ENCODE measurements at places on chromosomes 2 and 18.

- DNase-seq, result no peak
Observed at GRCh38 chr2:71700041-71700657, 246.8 kb downstream of the DYSF start.

GRCh38 chr2:7692657-7693161, 775.5 kb downstream of the RNF144A start:
- no peak for DNase-seq

- DNase-seq, result no peak
Observed at GRCh38 chr2:12397854-12398253, 318.9 kb upstream of the TRIB2 start.

GRCh38 chr2:63055226-63056106, 4.8 kb downstream of the OTX1 start:
- no peak for DNase-seq

DNA sequence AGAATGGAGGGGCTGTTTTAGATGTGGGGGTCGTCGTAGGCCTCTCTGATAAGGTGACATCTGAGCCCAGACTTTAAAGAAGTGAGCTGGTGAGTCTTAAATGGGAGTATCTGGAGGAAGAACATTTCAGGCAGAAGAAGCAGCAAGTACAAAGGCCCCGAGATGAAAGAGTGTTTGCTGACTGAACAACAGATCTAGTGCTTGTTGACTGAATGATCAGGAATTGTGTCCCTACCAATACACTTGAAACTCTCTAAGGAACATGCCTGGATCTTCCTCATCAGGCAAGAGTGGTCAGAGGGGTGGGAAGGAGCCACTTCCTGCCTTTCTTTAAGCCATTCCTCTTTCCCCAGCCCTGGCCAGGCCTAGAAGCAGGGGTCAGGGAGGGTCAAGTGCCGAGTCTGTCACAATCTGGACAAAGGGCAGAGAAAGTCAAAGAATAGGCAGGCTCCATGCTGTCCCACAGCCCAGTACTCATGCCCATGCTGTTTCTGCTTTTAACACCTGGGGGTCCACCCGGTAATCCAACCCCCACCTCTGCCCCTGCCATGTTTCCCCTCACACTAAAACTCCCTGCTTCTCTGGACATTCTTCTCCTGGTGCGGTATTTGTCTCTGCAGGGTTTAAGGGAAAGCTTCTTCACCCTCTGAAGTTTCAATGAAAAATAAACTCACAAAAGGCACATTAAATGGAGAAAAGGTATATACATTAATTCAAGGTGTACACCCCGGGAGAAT, 3.0 kb upstream of the TMEM37 start:
- DNase-seq, result no peak

DNA sequence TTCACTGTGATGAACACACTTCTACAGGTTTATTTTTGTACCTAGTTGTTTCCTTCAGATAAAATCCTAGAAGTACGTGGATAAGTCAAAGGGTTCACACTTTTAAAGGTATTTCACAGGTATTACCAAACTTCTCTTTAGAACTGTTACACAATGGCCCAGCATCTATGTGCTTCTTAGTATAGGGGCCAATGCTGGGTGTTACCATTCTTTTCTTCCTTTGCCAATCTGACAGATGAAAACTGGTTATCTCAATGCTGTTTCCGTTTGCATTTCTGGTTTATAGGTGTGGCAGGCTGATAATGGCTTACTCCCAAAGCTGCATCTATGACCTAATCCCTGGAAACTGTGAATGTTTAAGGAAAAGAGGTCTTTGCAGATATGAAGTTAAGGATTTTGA, 2.8 kb upstream of the TCF7L1 start:
- DNase-seq, result no peak

DNA sequence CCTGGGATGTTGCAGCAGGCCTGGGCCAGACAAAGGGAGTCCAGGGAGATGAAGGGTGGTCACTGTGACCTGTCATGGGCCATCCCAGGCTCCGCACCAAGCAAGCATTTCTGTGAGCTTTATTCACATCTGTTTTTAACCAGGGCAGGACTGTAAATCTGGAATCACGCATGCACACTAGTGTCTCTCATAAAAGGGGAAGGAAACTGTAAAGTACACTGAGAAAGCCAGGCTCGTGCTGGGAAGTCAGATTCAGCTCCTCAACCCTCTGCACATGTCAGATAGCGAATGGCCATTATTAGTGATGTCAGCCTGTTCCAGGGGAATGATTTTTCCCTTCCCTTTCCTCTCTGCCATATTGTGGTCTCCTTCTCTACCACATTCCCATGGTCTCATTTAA, 818.6 kb upstream of the RAB6C start:
- DNase-seq, result no peak

DNA sequence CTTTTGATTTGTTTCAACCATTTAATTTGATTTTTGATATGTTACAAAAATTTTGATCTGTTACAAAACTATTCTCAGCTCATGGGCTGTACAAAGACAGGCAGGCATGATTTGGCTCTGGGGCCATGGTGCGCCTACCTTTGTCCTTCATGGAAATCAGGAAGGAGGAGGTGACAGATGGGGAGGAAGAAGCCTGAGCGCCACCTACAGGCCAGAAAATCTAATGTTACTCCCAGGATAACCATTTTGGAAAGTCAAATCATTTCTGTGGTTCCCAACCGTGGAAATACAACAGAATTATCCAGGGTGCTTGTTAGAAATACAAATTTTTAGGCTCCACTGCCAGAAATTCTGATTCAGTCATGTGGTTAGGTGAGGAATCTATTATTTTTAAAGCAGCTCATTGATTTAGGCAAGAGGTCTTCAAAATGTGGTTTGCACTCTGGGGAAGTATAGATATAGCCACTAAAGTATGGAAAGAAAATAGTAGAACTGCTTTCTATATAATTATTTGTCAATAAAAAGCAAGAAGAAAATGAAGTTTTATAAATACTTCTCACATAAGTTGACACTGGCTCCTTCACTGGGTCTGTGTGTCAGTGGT, 93.9 kb downstream of the EVA1A start:
- no peak for DNase-seq
